IMR-90 (cell line): ENCODE measurements at places on chromosomes 4 and X. TPM values are rescaled to one million over a fixed set of nuclear protein-coding genes. Genes with fewer than 3 reads are reported as not detected.

DNA sequence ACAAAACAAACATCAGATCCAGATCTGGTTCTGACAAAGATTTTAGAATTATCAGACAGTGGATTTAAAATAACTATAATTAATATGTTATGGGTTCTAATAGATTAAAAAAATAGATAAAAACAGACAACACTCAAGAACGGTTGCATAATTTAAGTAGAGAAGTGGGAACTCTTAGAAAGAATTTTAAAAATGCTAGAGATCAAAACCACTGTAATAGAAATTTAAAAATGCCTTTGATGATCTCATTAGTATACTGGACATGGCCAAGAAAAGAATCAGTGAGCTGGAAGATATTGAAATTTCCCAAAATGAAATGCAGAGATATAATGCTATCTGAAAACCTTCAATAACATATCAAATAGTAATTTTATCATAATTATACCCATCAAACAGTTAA is 28.3 kb upstream of the DYNLT3 start:
- no peak for DNase-seq

DNA sequence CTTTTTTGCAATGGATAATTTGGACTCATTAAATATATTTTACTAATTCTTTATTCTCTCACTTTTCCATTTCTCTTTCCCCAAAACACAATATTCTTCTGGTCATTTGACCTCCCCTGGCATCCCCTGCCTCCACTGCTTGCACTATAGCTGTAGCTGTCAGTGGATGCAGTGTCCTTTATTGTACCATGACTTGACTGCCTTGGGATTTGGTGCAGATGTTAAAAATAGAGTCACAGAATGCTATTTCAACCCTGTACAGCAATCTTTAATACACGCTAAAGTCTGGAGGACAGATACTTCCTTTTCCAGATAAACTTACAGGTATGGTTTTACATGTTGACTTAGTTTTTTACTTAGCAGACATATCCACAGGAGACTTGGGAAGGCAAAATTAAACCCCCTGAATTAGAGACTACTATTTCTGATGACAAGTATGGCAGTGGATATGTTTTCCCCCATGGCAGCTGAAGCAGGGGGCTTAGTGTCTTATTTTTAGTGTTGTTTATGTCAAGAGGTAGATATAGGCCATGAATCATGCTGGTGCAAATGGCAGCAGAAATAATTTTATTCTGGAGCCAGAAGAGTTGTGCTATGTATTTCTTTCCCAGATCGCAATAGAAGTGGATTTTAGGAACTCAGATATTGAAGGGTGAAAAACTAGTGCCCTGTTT is 461.4 kb downstream of the NAF1 start:
- DNase-seq: no peak

- peak; percentile 53 for DNase-seq
Measured at GRCh38 chr4:111632641-111633151, 512.6 kb upstream of the FAM241A start.

GRCh38 chrX:40147971-40148370 is 50.2 kb upstream of the BCOR start:
- DNase-seq: no peak

TLL1 gene
- polyA plus RNA-seq: not detected in 2 replicates

DNA sequence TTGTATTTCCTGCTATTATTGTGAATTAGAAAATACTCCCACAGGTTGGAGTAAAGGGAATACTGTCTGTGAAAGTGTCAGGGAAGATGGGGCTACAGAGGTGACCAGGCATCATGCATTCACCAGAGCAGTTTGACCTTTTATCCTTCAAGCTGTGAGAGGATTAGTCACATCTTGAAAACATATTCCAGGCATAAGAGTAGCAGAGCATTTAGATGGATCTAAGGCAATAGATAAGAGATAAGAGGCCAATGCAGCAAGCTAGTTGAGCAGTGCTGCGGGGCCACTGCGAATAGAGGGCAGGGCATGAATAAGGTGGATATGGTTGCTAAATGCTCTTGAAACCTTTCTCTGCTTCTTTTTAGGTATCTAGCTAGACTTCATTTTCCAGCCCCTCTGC is 470.7 kb upstream of the FTHL17 start:
- DNase-seq: no peak

- no peak for DNase-seq
Measured at GRCh38 chr4:37653601-37654000, 32.6 kb downstream of the RELL1 start.

NEUROG2 gene
- polyA plus RNA-seq: not detected in 2 replicates

GRCh38 chr4:101158507-101158906 is 188.8 kb downstream of the PPP3CA start:
- DNase-seq: no peak

ATOH1 gene
- not detected in 2 replicates for polyA plus RNA-seq
